ELR (cell line): ENCODE measurements at places on chromosomes 2 and 18.

GRCh38 chr2:40098786-40099470 is 319.9 kb upstream of the THUMPD2 start:
- peak; percentile 79 for DNase-seq

DNA sequence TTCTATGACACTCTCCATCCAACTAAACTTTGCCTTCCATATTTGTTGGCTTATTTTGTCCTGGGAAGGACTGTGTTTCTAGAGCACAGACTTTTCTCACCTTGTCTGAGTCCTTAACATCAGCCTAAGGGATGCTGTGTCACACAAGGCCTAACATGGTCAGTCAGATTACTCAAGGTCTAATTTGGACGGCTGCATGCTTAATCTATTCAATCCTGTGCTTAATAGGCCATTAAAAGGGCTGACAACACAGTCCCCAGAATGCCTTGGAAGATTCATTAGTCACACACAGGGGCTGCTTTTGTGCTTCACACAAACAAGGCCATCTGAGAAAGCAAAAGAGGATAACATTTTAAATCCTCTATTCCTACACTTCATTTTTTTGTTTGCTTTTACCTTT is 84.0 kb downstream of the DYNAP start:
- DNase-seq, result no peak

GRCh38 chr2:50143822-50144575 is 887.9 kb downstream of the NRXN1 start:
- DNase-seq, result peak; percentile 27

DNA sequence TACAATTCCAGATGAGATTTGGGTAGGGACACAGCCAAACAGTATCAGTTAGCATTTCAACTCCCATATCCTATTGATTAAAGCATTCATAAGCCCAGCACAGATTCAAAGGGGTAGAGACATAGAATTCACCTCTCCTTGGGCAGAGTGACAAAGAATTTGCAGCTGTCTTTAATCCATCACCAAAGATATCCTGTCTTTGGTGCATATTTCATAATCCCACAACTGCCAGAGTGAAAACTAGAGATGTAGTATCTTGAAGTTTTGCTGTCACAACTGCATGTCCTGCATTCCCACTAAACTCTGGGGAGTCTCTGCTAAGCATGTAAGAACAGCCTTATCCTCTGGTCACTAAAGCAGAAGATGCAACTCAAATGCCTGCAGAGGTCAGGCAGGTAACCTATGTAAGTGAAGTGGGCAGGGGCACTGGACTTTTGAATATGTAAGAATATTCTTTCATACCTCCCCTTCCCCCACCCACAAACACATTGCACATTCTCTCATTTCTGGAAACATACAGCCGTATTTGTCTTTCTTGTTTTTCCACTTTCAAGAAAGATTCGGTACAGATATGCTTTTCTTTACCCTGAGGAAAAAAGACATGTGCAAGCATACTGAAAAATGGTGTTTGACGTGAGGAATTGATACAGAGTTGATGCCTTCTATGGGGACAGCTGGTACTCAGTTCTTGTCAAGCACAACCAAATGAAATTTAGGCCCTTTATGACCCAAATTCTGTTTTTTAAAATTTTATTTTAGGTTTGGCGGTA is 283.1 kb downstream of the SP3 start:
- DNase-seq, result no peak

DNA sequence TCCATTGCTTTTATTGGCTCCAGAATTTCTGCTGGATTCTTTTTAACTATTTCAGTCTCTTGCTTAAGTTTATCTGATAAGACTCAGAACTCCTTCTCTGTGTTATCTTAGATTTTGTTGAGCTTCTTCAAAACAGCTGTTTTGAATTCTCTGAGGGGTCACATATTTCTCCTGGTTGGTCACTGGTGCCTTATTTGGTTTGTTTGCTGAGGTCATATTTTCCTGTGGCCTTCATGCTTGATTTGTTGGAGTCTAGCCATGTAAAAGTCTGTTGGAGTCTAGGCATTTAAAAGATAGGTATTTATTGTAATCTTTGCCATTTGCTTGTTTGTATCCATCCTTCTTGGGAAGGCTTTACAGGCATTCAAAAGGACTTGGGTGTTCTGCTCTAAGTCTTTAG is 398.7 kb downstream of the DSEL start:
- no peak for DNase-seq

DNA sequence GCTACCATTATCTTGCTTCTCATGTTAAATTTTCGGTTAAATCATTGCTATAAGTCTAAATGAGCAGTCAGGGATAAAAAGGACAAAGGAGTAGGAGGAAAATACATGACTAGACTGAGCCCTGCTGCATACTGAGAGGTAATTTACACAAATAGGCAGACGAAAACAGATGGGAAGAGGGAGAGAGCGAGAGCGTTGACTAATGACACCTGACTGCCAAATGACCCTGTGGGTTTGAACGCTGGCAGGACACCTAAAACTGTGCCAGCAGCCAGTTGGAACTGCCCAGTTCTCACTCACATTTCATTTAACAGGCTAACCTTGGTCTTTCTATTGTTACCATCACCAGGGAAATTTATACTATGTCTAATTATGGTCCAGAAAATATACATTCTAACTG is 978.2 kb downstream of the CPS1 start:
- DNase-seq, result no peak

DNA sequence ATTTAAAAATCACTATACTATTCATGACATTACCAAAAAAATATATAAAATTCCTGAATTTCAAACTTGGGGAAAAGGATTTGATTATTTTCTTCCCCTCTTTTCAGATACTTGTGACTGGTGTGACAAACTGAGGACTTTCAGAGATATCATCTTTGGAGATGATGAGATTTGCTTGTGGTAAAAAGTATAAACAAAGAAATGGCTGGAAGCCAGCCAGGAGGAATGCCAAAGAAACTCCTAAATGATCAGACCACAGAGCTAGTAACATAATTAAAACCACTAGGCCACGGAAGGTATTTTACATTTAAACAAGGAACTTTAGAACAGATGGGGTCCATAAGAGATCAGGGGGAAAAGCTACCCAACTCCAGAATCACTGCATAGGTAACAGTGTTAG is 58.7 kb downstream of the PIGN start:
- DNase-seq, result peak; percentile 76

GRCh38 chr2:189613650-189614420 is 33.2 kb upstream of the SLC40A1 start:
- DNase-seq, result peak; percentile 64

GRCh38 chr2:143162123-143162837 is 33.1 kb downstream of the ARHGAP15 start:
- DNase-seq, result peak; percentile 59

DNA sequence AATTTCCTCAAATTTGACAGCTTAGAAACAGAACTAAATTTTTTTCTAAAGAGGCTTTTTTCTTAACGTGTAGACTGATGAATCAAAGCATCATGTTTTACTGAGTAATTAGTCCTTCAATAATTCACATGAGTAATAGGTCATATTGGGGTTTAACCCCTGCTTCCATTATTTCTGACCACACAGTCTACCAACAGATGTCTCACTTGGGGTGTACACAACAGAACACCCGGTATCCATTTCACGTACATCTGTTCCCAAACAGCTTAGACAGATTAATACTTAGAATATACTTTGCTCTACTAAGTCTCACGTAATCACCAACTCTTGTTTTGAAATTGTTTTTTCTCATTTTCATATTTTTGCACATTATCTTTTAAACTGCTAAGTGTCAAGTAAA is 14.8 kb downstream of the CERKL start:
- peak; percentile 50 for DNase-seq

GRCh38 chr2:23106242-23106785 is 278.7 kb upstream of the KLHL29 start:
- DNase-seq, result no peak

DNA sequence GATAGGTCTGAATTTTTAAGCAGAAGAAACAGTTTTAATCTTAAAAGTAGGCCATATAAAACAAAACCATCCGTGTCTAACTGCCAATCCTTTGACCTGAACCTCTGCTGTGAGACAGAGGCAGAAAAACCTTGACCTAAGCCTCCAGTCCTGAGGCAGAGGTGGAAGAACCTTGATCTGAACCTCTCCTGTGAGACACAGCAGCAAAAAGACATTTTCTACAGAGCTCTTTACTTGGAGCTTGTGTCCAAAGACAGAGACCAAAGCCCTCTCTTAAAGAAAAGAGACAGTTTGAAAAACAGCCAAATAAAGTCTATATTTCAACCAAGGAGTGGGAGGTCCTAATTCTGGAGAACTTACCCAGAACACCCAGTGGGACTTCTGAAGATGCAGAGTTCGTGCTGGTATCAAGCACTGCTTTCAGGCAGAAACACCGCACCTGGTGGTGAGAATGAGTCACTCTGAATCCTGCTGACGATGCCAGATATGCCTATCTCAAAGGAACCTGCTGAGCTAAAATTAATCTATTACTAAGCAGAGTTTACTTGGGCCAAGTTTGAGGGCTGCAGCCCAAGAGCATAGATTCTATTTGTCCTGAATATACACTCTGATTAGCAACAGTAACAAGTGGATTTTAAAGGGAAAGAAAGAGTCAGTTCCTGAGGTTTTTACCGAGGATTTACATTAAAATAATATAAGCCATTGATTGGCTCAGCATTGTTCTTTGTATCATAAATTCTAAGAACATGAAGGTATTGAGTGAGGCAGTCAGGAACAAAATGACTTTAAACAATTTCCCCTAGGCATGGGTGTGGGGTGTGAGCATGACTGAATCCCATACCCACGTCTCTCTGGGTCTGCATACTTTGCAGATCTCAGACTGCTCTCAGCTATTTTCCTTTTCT is 806.4 kb downstream of the TRIB2 start:
- DNase-seq, result peak; percentile 30

- DNase-seq, result peak; percentile 57
These were observed 51.9 kb downstream of the SLC4A1AP start for GRCh38 chr2:27715318-27716210.

DNA sequence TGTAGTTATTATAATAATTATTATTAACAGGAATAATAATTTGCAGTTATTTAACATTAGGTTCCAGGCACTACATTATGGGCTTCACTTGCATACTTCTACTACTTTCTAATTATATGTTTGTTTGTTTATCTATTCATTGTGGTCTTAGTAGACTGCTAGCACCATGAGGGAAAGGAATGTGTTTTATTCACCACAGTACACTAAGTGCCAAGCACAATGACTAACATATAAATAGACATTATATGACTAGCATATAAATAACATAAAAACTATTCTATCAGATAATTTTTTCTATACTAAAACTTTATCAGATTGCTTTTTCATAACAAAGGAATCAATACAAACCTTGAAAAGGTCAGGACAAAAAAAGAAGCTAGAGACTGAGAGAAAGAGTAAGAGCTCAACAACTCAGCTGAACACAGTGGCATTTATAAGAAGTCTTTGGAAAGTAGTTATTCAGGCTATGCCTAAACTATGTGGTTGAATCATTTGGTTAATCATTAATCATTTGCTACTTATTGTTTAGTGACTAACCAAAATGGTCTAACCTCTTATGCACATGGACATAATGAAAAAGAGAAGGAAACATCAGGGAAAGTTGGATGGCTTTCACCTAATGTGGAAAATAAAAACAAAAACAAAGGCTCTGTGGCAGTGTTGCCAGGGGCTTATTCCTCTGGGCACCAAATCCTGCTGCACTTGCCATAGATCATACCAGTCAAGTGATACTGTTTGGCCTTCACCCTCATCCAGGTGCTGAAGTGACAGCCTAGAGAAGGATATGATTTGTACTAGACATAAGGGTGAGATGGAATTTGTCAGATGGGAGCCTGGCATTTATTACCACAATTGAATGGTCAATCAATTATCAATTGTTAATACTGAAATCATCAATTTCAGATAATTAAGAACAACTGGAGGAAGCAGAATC is 174.9 kb downstream of the ETAA1 start:
- peak; percentile 73 for DNase-seq

DNA sequence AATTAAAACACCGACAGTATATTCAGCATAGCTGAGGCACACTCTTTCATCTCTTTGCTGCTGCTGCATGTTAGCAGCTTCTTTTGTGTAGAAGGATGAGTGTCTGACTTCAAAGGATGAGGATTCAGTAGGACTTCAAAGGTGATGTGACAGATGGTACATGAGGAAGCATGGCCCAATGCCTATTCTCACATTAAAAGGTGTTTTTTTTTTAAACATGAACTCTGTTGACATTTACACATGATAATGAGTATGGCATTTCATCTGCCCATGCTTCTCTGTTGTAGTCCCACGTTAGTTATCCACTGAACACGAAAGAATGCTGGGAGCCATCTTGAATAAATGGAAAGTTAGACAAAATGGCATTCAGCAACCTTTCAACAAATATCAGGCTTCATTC is 1950.8 kb upstream of the PIK3C3 start:
- no peak for DNase-seq

- no peak for DNase-seq
These were observed 201.2 kb downstream of the PIK3C3 start for GRCh38 chr18:42156281-42156680.

DNA sequence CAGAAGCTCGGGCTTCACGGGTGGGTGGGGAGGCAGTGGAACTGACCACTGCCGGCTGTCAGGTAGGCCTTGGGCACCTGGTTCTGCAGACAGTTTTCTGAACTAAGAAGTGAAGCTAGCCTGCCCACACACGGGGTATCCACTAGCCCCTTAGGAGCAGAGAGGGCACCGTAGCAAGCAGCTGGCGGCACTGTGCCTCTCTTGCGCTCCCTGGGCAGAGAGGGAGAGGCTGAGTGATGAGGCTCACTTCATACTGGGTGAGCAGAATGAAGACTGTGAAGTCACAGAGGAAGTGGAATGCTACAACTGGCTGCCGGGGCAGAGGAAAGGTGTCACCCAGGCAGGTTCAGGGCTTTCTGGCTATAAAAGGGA is 753 bp downstream of the ITPRIPL1 start:
- no peak for DNase-seq

DNA sequence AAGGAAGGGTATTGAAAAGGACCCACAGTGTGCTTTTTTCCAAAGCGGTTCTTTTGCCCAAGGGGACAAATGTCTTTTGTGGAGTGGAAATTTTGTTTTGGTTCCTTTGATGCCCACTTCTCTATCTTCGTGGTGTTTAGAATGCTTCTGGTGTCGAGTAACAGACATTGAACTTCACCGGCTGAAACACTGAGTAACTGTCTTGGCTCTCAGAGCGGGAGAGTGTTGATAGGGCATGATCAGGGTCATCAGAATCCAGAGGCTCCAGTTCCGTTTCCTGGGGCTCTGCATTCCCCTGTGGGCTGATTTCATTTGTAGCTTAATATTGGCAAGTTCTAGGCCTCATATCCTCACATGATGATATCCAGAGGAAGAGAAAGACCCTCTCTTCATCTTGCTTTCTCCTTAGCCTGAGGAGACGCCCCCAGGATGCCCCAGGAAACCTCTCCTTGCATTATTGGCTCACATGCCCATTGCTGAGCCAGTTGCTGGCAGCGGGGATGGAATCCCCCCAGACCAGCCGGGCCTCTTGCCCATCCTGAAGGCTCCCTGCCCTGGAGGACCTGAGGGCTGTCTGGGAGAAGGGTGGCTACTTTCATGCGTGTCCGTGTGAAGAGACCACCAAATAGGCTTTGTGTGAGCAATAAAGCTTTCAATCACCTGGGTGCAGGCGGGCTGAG is 27.9 kb upstream of the AGFG1 start:
- DNase-seq, result no peak
